ENCODE measurements at places on chromosomes 5 and 9.

GRCh38 chr5:83548581-83548980 is 77.0 kb downstream of the VCAN start:
- no peak for DNase-seq

DNA sequence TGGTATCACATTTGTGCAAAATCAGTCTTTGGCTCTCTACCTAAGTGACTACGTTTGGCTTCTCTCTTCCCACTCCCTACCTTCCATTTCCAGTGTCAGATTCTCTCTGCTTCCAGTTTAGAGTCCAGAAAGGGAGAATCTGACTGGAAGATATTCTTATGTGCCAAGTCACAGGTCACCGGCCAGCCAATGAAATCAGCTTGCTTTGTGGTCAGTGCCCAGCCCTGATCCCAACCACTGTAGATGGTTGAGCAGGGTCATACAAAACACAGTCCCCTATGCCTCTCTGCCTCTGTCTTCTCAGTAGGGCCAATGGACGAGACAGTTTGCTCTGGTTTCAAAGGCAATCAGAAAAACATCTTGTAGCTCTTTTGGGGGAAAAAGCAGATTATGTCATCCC is 15.6 kb upstream of the EPB41L4B start:
- DNase-seq: no peak

DNA sequence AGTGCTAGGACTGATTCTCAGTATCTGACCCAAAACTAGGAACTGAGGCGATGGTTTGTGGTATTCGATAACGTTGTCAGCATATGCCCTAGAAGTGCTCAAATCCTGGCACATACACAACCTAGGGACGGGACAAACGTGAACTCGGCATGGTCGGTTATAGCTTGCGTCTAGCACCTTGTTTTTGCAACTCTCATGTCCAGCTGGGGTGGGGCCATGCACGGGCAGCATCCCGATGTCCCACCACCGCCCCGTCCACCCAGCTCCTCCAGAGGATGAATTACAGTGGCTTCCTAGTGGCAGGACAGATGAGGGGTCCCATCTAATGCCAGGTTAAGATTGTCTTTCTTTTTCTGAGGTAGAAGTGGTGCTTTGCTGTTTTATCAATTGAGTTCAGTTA is 31.6 kb downstream of the PROP1 start:
- no peak for DNase-seq

DNA sequence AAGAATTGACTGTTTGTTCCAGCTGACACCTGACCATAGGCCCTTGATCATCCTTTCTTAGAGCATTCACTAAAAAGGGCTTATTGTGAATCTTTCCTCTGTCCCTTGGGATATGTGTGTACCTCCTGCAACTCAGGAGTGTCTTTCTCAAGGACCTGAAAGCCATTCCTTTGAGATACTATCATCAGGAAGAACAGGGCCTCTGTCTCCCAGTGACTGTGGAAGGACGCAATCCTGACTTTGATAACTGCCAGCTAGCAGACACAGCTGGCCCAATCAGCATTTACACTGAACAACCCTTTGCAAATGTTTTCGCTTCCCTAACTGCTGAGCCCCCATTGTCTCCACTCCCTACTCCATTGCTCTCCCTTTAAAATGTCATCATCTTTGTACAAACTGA is 144.4 kb downstream of the RMI1 start:
- DNase-seq: no peak
